ENCODE measurements at places on chromosomes 7 and 10.

DNA sequence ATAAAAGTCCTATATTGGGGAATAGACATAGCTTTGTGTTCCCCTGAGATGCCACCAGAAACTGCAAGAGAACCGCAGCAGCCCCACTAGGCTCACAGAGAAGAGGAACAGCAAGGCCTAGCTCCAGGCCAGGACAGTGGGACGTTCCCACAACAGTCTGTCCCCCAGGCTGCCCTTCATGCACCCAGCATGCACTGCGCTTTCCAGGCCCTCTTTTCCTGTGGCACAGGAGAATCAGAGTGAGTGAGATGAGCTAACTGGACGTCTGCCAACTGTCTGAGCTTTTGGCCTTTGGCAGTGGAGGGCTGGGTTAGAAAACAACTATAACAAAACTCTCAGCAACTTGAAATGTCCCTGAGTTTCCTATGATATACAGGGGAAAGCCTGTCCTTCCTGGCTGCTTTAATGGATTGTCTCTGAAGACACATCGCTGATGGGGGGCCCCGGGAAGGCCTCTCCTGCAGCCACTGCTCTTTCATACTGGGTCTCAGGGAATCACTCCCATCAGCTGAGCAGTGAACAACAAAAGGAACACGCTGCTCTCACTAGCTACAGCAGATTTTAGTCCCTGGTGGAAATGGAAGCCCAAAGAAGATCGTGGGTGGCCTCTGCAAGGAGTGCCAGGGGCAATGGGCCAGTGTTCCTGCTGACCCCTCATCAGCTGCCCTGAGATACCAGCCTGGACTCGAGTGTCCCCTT lies 53.5 kb downstream of the PODXL start:
- DNase-seq: no peak

- no peak for DNase-seq
Measured at GRCh38 chr10:19974138-19974537, 157.9 kb downstream of the PLXDC2 start.

DNA sequence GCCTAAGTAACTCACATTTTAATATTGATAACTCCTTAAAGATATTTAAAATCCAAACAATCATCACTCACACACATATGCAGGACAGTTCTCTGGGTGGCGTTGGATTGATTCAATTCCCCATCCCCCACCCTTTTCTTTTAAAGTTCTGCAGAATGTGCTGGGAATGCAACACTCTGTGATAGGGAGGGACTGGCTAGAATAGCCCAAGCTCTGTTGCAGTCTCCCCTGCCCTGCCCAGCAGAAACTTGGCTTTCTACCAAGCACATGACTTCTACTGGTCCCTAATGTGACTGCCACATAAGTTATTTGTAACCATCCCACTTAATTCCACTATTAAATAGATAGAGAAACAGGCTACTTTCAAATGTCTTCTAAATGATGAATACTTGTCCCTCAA lies 55.2 kb downstream of the TWIST1 start:
- no peak for DNase-seq

DNA sequence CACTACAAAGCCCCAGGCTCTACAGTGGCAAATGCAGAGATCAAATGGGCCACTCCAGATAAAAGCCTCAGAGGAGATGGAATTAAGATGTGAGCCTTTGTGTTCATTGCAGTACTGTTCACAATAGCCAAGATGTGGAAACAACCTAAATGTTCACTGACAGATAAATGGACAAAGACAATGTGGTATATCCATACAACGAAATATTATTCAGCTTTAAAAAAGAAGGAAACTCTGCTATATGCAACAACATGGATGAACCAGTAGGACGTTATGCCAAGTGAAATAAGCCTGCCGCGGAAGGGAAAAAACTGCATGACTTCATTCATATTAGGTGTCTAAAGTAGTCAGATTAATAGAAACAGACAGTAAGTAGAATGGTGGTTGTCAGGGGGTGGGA lies 170.5 kb upstream of the TBX20 start:
- DNase-seq: no peak

DNA sequence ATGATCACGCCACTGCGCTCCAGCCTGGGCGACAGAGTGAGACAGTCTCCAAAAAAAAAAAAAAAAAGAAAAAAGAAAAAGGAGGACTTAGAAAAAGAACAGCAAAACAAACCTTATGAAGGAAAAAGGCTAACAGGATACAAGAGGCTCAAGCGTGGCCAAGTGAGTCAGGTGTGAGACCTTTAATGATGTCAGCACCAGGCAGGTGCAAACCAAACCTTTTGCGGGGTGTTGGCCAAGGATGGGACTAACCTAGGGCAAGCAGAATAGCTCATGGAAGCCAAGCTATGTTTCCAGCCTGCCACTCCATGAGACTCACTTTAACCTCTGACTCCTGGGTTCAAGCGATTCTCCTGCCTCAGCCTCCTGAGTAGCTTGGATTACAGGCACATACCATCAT lies 11.3 kb upstream of the GNA12 start:
- DNase-seq: no peak

DNA sequence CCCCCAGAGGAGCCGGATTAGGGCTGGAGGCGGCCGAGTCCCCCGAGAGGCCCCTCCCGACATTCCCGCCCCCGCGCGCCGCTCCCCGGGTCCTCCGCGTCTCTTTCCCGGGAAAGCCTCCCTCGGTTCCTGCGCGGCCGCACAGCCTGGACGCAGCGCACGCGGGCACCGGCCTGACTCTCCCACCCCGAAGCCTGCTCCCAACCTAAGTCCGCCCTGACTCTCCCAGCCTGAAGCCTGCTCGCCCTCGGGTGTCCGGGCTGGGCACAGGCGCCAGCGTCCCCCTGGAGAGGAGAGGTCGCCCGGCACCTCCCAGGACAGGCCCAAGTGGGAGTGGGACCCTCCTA lies 441 bp upstream of the VENTX start:
- no peak for DNase-seq

DNA sequence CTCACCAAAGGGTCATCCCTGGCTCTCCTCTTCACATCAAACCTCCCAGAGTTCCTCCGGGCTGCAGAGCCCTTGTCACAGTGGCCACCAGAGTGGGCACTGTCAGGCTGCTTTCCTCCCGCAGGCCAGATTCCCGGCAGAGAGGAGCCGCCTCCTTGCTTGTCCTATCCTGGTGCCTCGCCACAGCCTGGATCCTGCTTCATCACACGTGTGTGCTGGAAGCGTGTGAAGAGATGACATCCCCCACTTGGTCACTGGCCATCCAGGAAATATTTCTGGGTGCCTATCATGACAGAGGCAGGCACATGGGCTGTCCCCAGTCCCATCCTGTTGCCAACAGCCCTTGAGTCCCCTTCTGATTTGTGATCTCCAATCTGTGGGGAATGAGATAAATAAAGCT lies 15.0 kb downstream of the INSIG1 start:
- no peak for DNase-seq

GRCh38 chr10:2463316-2463715 lies 604.0 kb upstream of the PFKP start:
- DNase-seq: no peak

DNA sequence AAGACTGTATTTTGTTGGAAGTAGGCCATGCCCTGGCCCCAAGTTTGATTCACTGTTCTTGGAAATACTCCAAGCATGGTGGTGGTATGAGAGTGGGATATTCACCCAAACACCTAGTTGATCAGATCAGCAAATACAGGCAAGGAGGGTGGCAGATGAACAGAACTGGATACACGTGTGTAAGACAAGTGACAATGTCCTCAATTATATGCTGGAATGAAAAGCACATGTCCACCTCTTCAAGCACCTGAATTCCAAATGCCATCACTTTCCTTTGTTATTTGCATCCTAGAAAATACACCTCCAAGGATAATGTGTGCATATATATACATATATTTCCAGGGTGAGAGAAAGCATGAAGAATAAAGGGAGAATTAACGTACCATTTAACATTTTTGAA lies 131.8 kb upstream of the ZEB1 start:
- no peak for DNase-seq

- DNase-seq: no peak
Measured at GRCh38 chr10:123512901-123513775, 153.0 kb upstream of the GPR26 start.

- DNase-seq: no peak
Measured at GRCh38 chr7:119007236-119007635, 782.7 kb downstream of the ANKRD7 start.

DNA sequence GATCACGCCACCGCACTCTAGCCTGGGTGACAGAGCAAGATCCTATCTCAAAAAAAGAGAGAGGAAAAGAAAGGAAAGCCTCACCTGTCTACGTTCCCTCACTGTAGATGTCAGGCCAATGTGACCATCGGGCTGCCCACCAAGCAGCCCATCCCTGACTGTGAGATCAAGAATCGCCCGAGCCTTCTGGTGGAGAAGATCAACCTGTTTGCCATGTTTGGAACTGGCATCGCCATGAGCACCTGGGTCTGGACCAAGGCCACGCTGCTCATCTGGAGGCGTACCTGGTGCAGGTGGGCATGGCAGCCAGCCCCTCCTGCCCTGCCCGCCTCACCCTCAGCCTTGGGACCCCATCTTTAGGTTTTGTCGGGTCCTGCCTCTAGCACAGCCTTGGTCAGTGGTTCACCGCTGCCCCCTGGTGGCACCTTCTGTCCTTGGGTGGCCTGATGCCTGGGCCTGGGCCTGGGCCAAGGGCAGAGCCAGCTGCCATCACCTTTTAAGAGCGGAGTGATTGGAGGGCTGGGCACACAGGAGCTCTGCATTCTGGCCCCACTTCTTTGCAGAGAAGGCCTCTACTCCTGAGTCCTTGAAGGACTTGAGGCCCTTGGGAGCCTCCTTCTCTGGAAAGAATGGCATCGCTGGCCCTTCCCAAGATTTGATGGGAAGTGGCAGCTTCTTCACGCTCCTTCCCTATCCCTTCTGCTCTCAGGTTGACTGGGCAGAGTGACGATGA lies 14.4 kb upstream of the AHCYL2 start:
- DNase-seq: peak; percentile 35

GRCh38 chr7:83593921-83594475 lies 54.9 kb downstream of the SEMA3E start:
- DNase-seq: no peak

- no peak for DNase-seq
Measured at GRCh38 chr7:4030346-4030950, 651.6 kb upstream of the FOXK1 start.

GRCh38 chr7:26686448-26686981 lies 177.9 kb downstream of the SKAP2 start:
- no peak for DNase-seq

DNA sequence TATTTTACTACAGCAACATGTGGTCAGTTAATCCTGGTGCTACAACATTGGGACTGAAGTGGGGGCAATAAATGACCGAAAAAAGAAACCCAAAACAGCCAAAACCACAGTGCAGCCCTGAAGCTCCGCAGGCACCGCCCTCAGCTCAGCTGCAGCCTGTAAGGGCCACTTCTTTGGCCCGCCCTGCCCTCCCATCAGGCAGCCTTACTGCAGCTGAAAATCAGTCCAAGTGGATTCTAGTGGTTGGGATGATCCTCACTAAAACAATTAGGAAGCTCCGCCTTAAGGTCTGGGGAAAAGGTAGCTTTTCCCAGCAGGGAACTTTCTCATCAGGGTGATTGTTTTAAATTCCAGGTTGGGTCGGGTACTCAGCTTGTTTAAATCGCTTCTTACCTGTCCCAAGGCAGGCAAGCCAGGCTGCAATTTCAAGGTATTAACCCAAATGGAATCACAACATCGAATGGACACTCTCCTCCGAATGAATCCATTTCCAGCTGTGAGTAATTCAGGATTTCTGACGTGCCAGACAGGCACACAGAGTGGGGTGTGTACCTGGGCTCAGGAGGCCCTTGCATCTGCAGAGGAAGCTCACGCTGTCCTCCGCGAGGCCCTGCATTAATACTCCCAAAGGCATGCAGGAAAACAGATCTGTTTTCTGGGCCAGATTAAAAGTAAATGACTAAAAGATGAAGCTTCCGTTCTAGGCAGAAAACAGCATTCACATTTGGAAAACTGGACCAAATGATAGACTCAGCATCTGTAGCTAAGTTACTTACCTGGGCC lies 104.3 kb downstream of the CREB5 start:
- DNase-seq: no peak

DNA sequence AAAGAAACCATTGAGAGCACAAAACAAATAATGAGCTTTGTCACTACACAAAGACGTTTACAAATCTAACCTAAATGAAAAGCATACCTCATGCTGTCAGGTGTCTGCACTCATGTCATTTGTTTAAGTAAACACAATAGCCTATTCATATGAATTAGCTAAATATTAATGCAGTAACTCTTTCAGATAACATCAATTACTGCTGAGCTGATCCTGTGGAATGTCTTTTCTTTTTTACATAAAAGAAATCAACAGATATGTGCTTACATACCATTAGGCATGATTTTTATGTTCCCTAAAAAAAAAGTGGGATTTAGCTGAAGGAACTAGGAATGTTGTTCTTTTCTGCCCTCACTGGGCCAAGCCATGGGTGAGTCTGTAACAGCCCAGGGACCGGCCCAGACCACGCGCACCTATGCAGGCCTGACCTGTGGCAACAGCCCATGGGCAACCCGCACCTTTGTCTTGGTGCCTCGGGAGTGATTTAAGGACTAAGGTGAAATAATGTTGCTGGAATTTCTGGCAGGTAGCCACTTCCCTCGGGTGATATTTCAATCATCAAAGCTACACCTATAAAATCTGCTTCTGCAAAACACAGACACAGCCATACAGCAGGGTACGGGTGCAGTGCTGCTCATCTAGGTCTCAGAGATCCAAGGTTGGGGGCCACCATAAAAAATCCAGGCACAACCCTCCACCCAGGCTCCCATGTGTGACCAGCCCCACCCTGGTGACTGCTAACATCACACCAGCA lies 44.6 kb downstream of the FGFR2 start:
- no peak for DNase-seq

- DNase-seq: no peak
Measured at GRCh38 chr7:7816084-7816483, 97.7 kb upstream of the RPA3 start.

- no peak for DNase-seq
Measured at GRCh38 chr10:3139216-3139910, 33.2 kb downstream of the PITRM1 start.

DNA sequence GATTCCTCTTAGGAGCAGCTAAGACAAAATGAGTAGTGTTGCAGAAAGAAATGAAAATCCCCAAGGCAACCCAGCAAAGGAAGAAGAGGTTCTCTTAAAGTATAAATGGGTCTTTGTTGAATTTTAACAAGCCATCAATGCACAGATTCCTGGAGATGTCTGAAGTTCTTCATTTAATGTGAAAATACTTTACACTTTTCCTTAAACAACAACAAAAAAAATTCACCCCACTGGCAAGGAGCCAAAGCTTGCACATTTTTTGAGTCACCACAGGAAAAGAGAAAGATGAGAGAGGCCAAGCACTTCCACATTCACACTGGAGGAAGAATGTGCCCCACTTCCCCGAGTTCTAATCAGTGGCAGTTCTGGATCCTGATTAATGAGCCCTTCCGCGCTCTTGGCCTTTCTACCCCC lies 286.4 kb upstream of the MEOX2 start:
- no peak for DNase-seq

All from CD8-positive, alpha-beta memory T cell (primary cell).